ENCODE measurements at places on chromosomes 7 and 10.

GRCh38 chr10:119413471-119414080, 128.9 kb downstream of the RGS10 start:
- no peak for DNase-seq

- DNase-seq, result no peak
Measured at GRCh38 chr7:157389951-157390730, 53.3 kb downstream of the DNAJB6 start.

- DNase-seq, result no peak
Measured at GRCh38 chr10:72875250-72876055, 18.1 kb upstream of the OIT3 start.

GRCh38 chr7:5232874-5233273, 42.8 kb downstream of the WIPI2 start:
- no peak for DNase-seq

DNA sequence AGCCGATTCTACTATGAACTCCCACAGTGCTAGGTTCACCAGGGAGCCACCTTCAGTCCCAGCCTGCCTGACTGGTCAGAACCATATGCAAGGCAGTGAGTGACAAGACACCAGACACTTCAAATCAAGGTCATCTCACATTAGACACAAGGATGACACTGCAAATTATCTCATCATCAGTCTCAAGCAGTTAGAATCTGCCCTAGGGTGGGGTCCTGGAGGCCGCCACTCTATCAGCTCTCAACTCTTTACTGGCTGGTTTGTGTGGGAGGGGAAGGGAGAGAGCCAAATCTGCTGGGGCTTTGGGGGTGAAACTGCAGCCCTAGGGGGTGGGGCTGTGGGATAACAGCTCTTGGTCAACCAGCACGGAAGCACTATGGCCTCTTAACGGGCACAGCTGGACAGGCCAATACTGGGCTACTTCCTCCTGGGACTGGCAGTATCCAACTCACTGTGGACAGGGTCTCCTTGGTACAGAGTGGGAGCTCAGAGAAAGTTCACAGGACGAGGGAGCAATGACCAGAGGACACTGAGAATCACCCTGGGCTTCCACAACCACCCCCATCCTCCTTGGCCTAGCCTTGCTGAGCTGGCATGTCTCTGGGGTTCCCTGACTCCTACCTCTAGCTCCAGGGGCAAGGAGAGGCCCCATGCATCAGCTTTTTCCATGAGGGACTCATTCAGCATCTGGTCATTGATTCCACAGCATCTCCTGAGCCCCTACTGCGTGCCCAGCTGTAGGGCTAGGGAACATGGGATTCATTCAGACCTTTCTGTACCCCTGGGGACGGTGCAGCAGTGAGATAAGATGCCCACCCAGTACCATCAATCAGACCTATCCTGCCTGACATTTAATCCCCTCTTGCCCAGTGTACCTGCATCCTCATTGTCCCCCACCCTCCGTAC, 5.4 kb downstream of the GPRIN2 start:
- no peak for DNase-seq

- DNase-seq, result no peak
Measured at GRCh38 chr10:113020475-113020753, 70.4 kb downstream of the TCF7L2 start.

- DNase-seq, result no peak
Measured at GRCh38 chr7:100975371-100975821, 6.0 kb downstream of the MUC12 start.

DNA sequence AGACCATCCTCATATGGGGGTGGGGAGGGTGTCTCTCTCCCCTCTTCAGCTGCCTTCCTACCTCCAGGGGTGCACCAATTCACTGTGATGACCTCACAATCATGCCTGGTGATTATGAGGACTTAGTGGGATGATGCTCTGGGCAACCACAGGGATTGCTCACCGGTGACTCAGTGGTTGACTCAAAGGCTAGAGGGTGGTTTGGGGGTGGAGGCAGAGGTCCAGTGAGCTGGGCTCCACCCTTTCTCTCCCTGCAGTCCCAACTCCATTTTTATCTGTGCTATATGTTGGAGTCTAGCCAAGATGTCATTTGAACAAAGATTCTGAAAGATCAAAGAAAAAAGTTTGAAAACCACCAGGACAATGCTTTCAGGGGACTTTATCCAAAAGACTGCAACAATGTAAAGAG, 286.9 kb downstream of the KCNMA1 start:
- DNase-seq, result no peak

DNA sequence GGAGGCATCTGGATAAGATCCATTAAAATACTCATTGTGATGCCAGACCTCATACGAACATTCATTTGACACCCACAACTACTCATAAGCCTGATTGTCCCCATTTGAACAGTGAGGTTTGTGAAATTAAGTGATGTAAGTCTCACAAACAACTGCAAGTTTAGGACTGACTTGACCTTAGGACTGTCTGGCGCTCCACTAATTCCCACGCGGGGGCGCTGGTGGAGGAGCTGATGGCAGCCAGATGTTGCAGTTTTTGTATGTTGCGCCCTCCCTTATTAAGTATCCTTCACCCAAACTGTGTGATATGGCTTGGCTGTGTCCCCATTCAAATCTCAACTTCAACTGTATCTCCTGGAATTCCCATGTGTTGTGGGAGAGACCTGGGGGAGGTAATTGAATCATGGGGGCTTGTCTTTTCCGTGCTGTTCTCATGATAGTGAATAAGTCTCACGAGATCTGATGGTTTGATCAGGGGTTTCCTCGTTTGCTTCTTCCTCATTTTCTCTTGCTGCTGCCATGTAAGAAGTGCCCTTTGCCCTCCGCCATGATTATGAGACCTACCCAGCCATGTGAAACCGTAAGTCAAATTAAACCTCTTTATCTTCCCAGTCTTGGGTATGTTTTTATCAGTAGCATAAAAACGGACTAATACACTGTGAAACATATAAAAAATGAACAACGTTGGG, 20.3 kb upstream of the TIAL1 start:
- DNase-seq, result no peak

DNA sequence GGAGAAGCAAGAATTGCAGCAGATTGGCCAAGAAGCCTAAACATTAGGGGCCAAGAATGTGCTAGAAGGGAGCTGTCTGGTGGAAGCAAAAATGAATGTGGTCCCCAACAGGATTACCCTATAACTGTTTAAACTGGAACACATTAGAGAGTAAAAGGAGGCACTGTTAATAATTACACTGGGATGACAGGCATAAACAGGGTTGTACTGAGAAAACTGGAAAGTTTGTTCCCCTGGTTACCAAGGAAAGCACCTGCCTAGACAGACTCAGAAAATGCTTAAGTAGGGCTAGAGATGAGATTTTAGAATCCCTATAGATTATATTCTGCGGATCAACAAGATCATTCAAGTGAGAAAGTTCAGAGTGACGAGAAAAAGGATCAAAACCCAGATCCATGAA, 100.8 kb downstream of the CTTNBP2 start:
- no peak for DNase-seq

- DNase-seq, result no peak
Measured at GRCh38 chr7:19112274-19113001, 5.0 kb downstream of the TWIST1 start.

DNA sequence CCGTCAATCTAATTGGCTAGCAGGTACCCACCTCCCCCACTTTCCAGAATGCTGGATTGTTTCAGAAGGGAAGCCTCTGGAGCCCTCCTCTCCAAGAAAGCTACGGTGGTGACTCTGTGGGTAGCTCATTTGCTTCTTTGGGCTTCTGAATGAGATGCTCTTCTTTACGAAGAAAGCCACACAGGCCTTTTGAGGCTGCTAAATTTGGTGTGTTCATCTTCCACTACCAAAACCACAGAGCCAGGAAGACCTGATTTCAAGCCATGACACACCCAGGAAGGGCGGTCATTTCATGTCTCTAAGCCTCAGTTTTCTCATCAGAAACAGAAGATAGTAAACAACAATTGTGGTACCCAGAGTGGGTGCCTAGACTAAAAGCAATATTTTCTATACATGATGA, 901.2 kb downstream of the KCNMA1 start:
- no peak for DNase-seq

GRCh38 chr7:837001-837400, 4.7 kb downstream of the SUN1 start:
- no peak for DNase-seq

DNA sequence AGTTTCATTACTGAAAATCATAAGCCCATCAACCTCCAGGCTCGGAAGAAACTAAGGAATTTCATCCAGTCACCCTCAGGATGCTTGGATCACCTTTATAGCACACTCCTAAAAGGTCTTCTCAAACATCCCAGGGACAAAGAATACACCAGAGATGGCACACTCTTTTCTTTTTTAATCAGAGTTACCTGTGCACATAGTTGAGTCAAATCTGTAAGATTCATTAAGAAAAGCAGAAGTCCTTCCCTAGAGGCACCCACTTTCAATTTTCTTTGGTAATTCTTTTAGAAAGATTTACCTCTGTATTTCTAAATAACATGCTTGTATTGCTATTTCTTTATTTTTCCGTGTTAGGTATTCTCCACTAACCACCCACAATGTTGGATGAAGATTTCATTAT, 50.6 kb upstream of the IL6 start:
- DNase-seq, result no peak
